ENCODE measurements at places on chromosomes 6 and 20. TPM values are rescaled to one million over a fixed set of nuclear protein-coding genes. Genes with fewer than 3 reads are reported as not detected.

DNA sequence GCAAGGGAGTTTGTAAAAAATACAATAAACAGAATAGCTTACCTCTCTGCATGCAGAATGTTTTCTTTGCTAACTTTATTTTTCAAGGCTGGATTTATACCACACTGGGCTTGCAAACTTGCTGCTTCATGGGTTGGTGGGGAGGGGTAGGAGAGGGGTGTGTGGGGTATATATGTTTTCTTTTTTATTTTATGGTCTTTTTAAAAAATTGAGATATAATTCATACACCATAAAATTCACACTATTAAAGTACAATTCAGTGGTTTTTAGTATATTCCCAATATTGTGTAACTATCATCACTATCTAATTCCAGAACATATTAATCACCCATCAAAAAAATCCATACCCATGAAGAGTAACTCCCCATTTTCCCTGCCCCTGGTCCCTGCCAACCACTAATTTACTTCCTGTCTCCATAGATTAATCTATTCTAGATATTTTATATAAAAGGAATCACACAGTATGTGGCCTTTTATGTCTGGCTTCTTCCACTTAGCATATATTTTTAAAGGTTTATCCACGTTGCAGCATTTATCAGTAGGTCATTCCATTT lies 14.3 kb upstream of the TRPC4AP start:
- H3K4me3 ChIP-seq: no peak overlapping the region
- H3K27me3 ChIP-seq: no peaks in the 10 kb centered on the region
- H3K36me3 ChIP-seq: no peaks in the 10 kb centered on the region
- no peak for DNase-seq
- no peaks in the 10 kb centered on the region for H3K4me1 ChIP-seq

- H3K27me3 ChIP-seq: peaks cover 5% of the 10 kb centered on the region
- no peaks in the 10 kb centered on the region for H3K4me1 ChIP-seq
- H3K27ac ChIP-seq: no peak overlapping the region
- no peak overlapping the region for H3K4me3 ChIP-seq
Observed at GRCh38 chr6:170176136-170176897, 114.6 kb downstream of the DLL1 start.

DNA sequence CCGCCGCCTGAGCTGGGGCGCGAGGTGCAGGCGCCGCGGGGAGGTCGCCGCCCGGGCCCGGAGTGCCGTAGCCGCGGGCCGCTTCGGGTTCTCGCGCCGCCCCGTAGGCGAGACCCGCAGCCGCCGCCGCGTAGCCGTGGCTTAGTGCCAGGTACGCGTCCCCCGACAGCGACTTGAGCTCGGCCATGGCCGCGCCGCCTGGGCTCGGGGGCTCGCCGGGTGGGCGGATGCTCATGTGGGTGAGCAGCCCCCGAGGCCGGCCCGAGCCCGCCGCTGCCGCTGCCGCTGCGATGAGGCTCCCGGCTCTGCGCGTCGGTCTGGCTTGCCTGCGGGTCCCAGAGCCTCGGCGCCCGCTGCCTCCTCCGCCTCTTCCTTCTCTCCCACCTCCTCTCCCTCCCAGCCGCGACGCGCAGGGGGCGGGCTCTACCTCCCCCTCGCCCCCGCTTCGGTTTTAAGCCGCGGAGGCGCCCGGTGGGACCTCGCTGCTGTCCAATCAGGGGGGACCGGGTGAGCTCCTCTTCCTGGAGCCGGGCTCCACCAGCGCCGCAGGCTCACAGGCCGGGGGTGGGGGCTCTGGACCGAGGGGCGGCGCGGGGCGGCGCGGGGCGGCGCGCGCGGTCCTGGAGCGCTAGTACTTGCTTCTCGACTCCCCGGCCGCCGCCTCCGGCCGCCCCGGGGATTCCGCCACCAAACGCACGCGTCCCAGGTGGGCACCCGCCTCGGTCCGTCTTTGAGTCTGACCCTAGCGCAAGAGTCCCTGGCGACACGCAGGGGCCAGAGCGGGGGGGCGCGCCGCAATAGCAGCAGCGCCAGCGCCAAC lies at the start of gene BHLHE23:
TSS of gene BHLHE23 (minus strand) at position 425 of the 820 bp plus-strand sequence. CDS start at position 235, 190 bp downstream.
- H3K4me1 ChIP-seq: peaks cover 20% of the 10 kb centered on the region
- H3K27ac ChIP-seq: no peak within 1 kb of the TSS
- no peak within 1 kb of the TSS for H3K4me3 ChIP-seq
- no peaks in the 10 kb centered on the region for H3K36me3 ChIP-seq
- DNase-seq: no peak
- H3K27me3 ChIP-seq: peaks cover 32% of the 10 kb centered on the region

DNA sequence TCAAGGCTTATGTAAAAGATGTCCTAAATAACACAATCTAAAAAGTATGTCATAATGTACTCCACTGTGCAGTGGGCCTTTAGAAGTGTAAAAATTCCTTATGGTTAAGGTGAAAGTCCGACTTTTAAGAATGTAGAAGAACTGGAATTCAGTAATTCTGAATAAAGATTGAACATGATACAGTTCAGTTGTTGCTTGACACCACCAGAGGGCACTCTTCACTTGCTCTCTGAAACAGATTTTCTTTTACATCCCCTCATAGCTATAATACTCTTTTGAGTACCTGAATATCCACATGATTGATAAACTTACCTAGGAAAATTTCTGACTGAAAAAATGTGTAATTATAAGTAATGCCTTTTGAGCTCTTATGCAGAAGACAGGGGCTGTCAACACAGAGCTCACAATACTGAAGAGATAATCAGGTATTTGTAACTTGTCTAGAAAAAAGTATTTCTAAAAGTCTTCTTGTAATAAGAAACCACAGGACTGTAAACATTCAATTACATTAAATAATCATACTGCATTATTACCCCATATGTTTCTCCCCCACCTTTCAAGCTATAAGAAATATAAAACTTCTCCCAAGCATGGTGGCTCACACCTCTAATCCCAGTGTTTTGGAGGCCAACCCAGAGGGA lies 92.1 kb downstream of the POPDC3 start:
- no peaks in the 10 kb centered on the region for H3K36me3 ChIP-seq
- H3K4me1 ChIP-seq: peaks cover 6% of the 10 kb centered on the region
- peak; percentile 46 for DNase-seq
- H3K4me3 ChIP-seq: no peak overlapping the region

DNA sequence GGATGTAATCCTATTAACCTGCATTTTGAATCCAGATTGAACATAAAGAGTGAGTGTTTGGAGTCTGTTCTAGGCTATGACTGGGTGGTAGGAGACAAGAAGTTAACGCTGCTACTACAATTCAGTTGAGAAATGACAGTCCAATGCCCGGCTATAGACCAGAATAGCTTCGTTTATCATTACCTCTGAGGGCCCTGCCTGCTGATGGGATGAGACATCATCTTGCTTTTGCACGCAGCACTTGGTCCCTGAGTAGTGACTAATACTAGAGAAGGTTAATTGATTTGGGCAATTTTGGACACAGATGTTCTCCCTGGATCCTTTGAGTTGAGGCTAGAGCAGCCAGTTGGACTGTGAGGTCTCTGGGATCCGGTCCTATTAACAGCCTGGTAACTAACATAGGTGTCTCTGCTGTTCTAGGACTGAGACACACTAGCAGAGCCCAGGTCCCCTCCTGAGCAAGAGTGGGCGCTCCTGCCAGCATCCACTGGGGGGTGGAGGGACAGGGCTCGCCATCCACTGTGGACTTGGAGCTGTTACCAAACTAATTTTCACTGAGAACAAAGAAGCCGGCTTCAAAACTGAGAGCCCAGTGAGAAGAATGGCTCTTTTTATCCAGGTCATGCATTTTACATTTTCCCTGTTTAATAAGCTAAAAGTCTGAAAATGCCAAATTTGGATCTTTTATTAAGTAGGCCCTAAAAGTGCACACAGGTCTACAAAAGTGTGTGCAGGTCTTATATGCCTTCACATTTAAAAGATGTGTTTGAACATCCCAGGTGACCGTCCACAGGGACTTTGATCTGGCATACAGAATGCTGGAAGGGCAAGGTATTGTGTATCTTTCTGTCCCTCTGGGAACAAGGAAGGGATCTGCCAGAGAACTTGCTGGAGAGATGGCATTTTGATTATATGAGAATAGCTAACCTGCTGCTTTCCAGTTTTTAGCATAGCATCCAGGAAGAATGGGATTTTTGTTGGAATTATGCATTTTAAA lies 212.5 kb downstream of the CDH4 start:
- H3K36me3 ChIP-seq: no peaks in the 10 kb centered on the region
- peaks cover 7% of the 10 kb centered on the region for H3K4me1 ChIP-seq
- DNase-seq: peak; percentile 21
- no peaks in the 10 kb centered on the region for H3K27me3 ChIP-seq

GRCh38 chr20:3447321-3447720 lies 23.5 kb upstream of the ATRN start:
- H3K36me3 ChIP-seq: no peaks in the 10 kb centered on the region
- no peak overlapping the region for H3K27ac ChIP-seq

DNA sequence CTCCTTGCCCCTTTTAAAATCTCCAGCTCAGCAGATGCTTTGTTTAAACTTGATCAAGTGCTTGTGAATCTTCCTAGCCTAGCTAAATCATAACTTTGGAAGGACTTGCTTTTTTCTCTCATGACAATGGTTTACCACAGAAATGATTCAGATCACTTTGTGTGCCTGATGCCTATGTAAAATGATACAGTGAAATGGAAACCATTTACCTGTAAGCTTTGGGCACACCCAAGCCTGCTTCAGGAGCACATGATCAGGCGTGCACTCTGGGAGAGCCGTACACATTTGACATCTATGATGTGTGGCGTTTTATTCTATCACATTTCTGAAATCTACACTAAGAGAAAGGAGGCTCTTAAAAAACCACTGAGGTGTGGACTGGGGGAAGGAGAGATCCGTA lies 41.1 kb downstream of the PTPN1 start:
- peaks cover 24% of the 10 kb centered on the region for H3K4me1 ChIP-seq
- no peak for DNase-seq
- H3K4me3 ChIP-seq: no peak overlapping the region

DNA sequence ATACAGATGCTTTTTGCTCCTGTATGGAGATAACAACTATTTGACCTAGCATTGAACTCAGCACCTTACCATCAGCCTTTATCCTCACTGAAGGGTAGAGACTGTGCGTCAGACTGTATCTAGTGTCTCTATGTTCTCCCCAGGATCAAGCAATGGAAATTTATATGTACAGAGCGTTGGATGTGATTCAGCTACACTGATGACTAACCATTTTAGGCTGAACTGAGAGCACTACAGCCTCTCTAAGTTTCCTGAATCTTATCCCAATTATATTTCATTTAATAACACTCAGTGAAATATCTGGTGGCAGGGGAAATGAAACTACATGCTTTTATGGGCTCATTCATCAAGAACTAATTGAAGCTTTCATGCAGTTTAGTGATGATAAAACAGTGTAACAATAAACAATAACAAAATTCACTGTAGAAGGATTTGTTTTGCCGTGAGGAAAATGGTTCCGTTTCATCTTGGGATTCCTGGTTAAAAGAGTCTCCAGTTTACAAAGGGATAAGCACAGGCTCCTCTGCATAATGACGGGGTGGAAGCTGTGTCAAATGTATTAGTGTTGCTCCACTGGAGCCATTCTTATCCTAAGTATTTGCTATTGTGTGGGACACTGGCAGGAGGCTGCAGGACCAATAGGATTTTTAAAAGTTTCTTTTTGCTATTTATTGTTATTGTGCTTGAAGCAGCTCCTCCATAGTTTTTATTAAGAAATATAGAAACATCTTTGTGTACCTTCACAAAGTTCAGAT lies 567.6 kb upstream of the MMS22L start:
- H3K27me3 ChIP-seq: no peaks in the 10 kb centered on the region
- H3K36me3 ChIP-seq: no peaks in the 10 kb centered on the region
- no peak for DNase-seq
- no peak overlapping the region for H3K27ac ChIP-seq

DNA sequence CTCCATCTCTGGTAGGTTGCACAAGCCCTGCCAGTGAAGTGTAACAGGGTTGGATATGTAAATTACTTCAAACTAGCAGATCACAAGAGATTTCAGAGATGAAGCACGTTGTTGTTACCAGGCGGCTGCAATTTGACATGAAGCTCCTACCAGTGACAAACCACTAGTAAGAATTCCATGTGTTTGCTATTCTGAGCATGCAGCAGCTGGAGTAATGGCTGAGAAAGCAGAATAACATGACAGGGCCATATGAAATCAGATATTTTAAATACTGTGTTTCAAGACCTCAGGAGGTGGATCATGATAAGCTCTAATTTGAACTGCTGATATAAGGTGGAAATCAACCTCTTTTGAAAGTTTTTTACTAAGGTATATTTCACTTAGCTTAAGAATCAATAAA lies 11.4 kb downstream of the RIN2 start:
- peaks cover 15% of the 10 kb centered on the region for H3K4me1 ChIP-seq
- H3K27me3 ChIP-seq: no peaks in the 10 kb centered on the region
- no peak for DNase-seq

GRCh38 chr6:170459451-170459850 lies 93.7 kb downstream of the PSMB1 start:
- H3K27me3 ChIP-seq: peaks cover 12% of the 10 kb centered on the region
- H3K4me3 ChIP-seq: no peak overlapping the region
- H3K36me3 ChIP-seq: no peaks in the 10 kb centered on the region
- no peak for DNase-seq
- no peak overlapping the region for H3K27ac ChIP-seq

The CFAP61 gene
- total RNA-seq: 0.27 TPM

The TCF15 gene
- total RNA-seq: not detected

The ESR1 gene
- total RNA-seq: not detected
